Activated T-cell treated with anti-CD3 and anti-CD28 coated beads, Interleukin-2, amount 50 U/mL, for 48 hours (primary cell): ENCODE measurements at places on chromosomes 6 and 20.

GRCh38 chr6:37709250-37709931, 11.7 kb upstream of the MDGA1 start:
- no peak for DNase-seq

- DNase-seq = peak; percentile 38
These were observed 25.8 kb downstream of the LY86 start for GRCh38 chr6:6614096-6614982.

DNA sequence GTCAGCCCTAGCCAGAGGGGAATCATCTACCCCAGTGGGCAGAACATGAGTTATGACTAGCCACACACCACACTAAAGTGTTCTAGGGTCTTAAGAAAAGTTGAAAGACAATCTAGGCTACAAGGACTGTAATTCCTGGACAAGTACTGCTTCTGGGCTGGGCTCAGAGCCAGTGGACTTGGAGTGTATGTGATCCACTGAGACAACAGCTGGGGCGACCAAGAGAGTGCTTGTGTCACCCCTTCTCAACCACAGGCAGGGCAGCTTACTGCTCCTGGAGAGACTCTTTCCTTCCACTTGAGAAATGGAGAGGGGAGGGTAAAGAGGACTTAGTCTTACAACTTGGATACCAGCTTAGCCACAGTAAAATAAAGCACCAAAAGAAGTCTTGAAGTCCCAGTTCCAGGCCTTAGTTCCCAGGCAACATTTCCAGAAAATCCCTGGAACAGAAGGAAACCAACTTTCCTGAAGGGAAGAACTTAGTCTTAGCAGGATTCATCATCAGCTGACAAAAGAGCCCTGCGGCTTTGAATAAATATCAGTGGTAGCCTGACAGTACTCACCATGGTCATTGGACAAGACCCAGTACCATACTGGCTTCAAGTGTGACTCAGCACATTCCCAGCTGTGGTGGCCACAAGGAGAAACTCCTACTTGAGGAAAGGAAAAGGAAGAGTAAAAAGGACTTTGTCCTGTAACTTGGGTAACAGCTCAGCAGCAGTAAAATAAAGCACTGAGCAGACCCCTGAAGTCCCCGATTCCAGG, 355.1 kb upstream of the ADGRB3 start:
- no peak for DNase-seq

- DNase-seq = peak; percentile 23
These were observed 102.7 kb downstream of the FIG4 start for GRCh38 chr6:109793792-109794191.

- peak; percentile 85 for DNase-seq
These were observed 8.6 kb upstream of the BTNL2 start for GRCh38 chr6:32415521-32416019.

- no peak for DNase-seq
These were observed 58.7 kb upstream of the CD93 start for GRCh38 chr20:23144856-23145255.

DNA sequence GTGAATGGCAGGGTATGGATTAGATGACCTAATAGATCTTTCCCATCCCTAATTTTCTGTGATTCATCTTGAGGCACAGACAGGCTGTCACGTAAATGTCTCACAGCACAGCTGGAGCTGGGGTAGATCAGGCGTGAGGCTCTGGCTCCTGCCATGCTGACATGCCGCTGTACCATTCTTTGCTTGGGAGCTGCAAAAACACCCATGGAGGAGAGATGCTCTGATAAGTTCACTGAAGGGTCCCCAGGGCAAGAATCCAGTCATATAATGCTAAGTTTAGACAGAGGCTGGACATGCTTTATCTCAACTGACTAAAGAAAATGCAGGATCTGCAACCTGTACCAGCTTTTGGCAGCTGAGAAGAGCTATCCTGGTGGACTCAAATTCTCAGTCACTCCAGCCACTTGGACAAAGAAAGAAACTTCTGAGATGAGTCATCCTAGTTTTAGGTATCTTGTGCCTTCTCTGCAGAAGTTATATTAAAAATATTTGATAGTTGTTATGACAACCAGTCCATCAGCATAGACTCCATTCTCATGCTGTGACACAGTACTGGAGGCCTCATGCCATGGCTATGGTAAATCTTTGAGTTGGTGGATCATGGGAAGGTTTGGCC, 185.1 kb upstream of the RAB32 start:
- no peak for DNase-seq

DNA sequence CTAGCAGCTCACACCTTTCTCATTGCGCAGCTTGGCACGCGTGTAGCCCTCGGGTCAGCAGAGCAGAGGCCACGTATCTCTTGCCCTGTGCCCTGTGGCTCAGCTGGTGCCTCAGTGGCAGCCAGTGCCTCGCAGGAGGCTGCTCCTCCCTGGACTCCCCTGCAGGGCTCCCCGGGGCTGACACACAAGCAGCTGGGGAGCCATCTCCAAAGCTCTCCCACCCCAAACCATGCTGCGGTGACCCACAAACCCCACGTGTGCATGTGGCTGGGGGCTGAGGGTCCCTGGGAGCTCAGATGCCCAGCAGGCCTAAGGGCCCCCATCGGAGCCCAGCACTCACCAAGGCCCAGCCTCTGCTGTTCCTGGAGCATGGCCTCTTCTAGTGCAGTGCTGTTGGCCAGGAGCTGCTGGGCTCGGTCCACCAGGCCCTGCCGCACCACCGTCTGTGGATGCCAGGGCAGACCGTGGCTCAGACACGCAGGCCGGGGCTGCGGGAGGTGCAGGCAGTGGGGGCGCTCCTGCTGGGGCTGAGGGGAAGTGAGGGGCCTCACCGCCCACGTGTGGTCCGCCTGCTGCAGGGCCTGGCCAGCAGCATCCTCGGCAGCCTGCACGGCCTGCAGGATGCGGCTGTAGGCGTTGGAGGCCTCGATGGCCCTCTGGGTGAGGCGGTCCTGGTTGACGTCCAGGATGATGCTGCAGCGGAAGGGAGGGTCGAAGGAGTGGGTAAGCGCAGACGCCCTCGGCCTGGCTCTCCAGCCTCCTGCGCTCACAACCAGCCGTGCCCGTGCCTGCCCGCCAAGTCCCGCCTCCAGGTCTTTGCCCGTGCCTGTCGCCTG, 13.8 kb downstream of the ADRM1 start:
- DNase-seq = no peak

DNA sequence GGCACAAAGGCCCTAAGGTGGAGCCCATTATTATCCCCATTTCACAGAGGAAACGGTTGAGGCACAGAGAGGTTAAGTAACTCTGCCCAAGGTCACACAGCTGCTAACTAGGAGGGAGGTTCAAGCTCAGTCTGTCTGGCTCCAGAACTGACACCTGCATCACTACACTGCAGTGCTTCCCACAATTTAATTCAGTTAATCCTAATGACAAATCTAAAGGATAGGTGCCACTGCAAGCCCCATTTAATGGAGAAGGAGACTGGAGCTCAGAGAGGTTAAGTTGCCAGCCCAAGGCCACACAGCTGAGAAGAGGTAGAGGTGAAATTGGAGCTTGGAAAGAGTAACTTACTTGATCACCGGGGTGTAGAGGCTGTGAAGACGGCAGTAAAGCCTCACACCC, 148.8 kb downstream of the PREX1 start:
- no peak for DNase-seq

DNA sequence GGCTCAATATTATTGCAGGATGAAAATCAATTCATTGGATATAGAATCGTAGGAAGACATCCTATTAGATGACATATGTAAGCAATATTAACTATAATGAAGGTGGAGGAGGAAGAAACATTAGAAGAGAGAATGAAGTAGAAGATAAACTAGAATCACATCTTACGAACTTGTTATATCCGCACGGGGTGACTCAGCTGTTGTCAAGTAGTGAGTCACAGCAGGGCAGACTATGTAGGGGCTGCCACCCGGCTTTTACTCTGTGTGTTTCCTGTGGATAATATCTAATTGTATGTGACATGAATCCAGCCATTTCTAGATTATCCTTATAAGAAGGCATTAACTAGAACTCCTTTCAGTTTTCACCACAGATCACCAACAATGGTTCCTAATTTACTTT, 520.2 kb downstream of the DOK5 start:
- no peak for DNase-seq

DNA sequence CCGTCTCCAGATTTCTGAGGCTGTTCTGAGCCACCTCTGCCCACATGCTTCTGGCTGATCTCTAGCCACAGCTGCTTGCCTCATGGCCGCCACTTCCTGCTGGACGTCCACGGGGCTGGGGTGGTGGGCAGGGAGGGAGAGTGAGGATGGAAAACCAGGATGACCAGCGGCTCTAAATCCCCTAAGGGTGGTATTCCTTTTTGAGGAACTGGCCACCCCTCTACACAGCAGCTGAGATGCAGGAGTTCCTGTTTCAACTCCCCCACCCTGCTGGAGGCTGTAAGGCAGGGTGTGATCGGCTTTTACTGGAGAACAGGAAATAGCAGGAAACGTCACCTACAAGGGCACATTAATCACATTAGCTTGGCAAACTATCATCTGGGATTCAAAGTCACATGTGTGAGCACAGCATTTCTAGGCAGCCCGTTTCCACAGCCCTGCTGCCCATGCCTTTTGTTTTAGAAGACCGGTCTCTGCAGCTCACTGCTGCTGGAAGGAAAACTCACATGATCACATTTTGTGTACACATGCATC, 181.6 kb upstream of the ECI2 start:
- no peak for DNase-seq

- DNase-seq = no peak
These were observed 304.5 kb downstream of the CD83 start for GRCh38 chr6:14422061-14422460.
